Caco-2 (cell line): ENCODE measurements at places on chromosomes 2 and 18. TPM values are rescaled to one million over a fixed set of nuclear protein-coding genes. Genes with fewer than 3 reads are reported as not detected.

The DNAJC5G gene
- total RNA-seq, result 0.25 and 0.51 TPM in 2 replicates

The SCN2A gene
- total RNA-seq, result not detected in 2 replicates

The PCARE gene
- not detected in 2 replicates for total RNA-seq

The MBD1 gene
- 31.1 and 34.7 TPM in 2 replicates for total RNA-seq

The ADI1 gene
- 63.7 and 69.2 TPM in 2 replicates for total RNA-seq

The DPP4 gene
- total RNA-seq, result 190 and 199 TPM in 2 replicates

The TXNDC2 gene
- total RNA-seq, result not detected in 2 replicates

The RNMT gene
- total RNA-seq, result 34.2 and 36.5 TPM in 2 replicates

The TMEM200C gene
- total RNA-seq, result 0.05 TPM in 1 of 2 replicates, not detected in the other

The ANKRD36 gene
- 24.8 and 26.9 TPM in 2 replicates for total RNA-seq

The GCG gene
- not detected in 2 replicates for total RNA-seq

The CCDC121 gene
- 3.9 and 4.7 TPM in 2 replicates for total RNA-seq

The TEKT4 gene
- total RNA-seq, result not detected in 2 replicates

The ERFE gene
- total RNA-seq, result 1.4 and 1.6 TPM in 2 replicates

The IL37 gene
- 0.44 TPM in 1 of 2 replicates, not detected in the other for total RNA-seq

The PDE11A gene
- total RNA-seq, result 0.21 and 0.25 TPM in 2 replicates

The LRRC30 gene
- total RNA-seq, result not detected in 2 replicates

The MAP4K4 gene
- 257 and 263 TPM in 2 replicates for total RNA-seq

The HMSD gene
- total RNA-seq, result not detected in 2 replicates

The IL1F10 gene
- total RNA-seq, result not detected in 2 replicates

The FOXD4L1 gene
- 0.32 and 0.73 TPM in 2 replicates for total RNA-seq

The TFCP2L1 gene
- 17.8 and 18.4 TPM in 2 replicates for total RNA-seq

The ICA1L gene
- 3.7 and 5.5 TPM in 2 replicates for total RNA-seq

The CD207 gene
- total RNA-seq, result 0.16 and 0.23 TPM in 2 replicates

The DCTN1 gene
- 132 and 139 TPM in 2 replicates for total RNA-seq

The DSG1 gene
- total RNA-seq, result not detected in 2 replicates

The CCDC150 gene
- 26.3 and 34.0 TPM in 2 replicates for total RNA-seq

The VWA3B gene
- total RNA-seq, result not detected in 2 replicates

The ASB18 gene
- not detected in 2 replicates for total RNA-seq

The FAM110C gene
- 3.2 and 3.9 TPM in 2 replicates for total RNA-seq

The CDK15 gene
- not detected in 2 replicates for total RNA-seq

The CFC1 gene
- total RNA-seq, result not detected in 2 replicates

The BCL2 gene
- 6.3 and 6.5 TPM in 2 replicates for total RNA-seq

The SIX2 gene
- 0.88 and 1.9 TPM in 2 replicates for total RNA-seq

The PSMA8 gene
- not detected in 2 replicates for total RNA-seq

The ABCG8 gene
- 0.12 TPM in 1 of 2 replicates, not detected in the other for total RNA-seq

The MOCOS gene
- total RNA-seq, result 4.1 and 5.5 TPM in 2 replicates

The TRIM43 gene
- total RNA-seq, result not detected in 2 replicates
